ENCODE measurements at places on chromosomes 7 and 10. TPM values are rescaled to one million over a fixed set of nuclear protein-coding genes. Genes with fewer than 3 reads are reported as not detected.

GRCh38 chr7:82678259-82678658, 234.7 kb upstream of the CACNA2D1 start:
- no peak for DNase-seq

DNA sequence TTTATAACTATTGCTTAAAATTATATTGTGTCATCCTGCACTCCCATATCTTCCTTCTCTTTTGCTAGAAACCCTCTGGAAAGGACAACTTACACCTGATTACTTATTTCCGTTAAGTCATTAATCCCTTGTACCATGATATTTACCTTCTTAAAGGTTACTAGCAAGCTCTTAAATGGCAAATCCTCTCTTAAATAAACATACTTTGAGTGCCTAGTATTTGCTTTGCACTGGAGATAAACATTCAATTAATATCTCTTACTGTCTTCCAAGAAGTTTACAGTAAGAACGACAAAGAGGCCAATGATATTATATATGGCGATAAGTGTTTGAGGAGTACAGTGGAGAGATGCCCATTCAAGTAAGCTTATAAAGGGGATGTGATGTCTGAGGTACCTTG, 278.3 kb downstream of the HGF start:
- DNase-seq = no peak

DNA sequence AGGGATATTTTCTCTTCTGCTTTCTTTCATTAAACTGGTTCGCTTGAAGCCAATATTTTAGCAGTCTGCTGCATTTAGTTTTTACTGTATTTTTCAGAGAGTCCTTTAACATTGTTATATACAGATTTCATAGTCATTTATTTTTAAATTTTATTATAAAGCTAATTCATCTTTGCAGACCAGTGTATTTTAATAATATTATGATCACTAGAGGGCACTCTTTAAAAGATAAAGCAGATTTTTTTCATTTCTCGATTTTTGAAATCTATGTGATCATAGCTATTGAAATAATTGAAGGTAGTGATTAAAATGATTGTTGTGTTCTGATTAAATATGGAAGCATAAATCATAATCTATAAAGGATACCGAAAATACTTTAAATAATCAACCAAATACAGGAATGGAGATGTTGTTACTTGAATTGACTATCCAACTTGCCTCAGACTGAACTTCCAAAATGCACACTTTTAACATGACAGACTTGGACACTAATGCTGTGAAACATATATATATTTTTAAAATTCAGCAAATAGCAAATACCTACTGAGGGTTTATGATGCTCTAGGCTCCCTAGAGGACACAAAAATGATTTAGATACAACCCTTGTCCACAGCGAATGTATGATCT, 35.2 kb downstream of the ST7 start:
- no peak for DNase-seq

The STOX1 gene
- total RNA-seq = 0.33 TPM

- no peak for DNase-seq
Observed at GRCh38 chr7:34016876-34017275, 111.5 kb downstream of the BMPER start.

- no peak for DNase-seq
Observed at GRCh38 chr7:130844811-130845580, 111.0 kb upstream of the KLF14 start.

The HUS1 gene
- total RNA-seq = 74.1 TPM

The GRM3 gene
- not detected for total RNA-seq

- no peak for DNase-seq
Observed at GRCh38 chr7:36961693-36962092, 237.4 kb upstream of the AOAH start.

The MYOZ1 gene
- total RNA-seq = not detected

GRCh38 chr7:158251061-158251965, 336.3 kb downstream of the PTPRN2 start:
- no peak for DNase-seq

The ZNF282 gene
- 19.1 TPM for total RNA-seq

DNA sequence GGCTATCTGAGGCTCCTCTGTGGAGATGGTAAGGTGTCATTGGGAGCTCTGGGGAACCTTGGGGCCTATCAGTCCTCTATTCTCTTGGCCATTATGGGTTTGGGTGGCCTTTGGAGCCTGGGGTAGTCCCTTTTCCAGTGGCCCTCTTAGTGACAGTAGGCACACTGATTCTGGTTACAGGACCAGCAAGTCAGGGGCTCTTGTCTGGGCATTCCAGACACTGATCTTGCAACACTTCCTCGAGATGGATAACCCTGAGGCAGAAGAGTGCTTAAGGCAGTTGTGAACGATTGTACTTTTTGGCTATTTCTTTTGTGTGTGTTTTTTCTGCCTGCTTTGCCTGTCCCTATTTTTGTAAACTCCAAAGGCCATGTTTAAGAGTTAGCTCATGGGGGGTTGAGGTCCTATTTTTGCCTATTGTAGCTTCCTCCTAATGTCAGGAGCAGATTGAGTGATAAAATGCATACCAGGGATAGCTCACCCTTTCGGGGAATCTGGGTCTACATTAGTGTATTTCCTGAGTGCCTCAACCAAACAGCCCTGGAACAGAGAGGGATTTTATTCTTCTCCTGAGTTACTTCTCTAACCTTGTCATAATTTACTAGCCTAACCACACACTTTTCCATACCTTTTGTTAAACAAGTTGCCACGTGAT, 61.2 kb downstream of the PRKAR2B start:
- DNase-seq = no peak

The SEMA3E gene
- total RNA-seq = not detected

The WEE2 gene
- total RNA-seq = not detected

The WNT16 gene
- not detected for total RNA-seq

The NUTM2A gene
- total RNA-seq = 1.3 TPM

- DNase-seq = peak; percentile 5
Observed at GRCh38 chr10:127243490-127244272, 47.3 kb upstream of the INSYN2A start.

The TTYH3 gene
- total RNA-seq = 10.3 TPM

The ALDH18A1 gene
- total RNA-seq = 29.3 TPM

DNA sequence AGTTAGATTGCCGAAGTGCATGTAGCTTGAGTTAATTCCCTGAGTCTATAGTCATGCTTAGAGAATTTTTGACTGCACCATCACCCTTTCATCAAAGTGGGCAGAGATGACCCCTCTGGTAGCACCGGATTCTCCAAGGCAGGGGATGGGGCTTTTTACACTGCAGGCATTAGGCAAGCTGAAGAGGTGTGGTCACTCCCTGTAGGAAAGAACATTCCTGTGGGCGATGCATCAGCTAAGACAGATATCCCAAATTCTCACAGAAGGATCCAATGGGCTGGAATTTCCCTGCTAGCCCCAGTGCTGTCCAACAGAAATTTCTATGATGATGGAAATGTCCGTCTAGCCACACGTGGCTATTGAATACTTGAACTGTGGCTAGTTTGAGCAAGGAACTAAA, 118.2 kb downstream of the ADAM12 start:
- no peak for DNase-seq

The HMX2 gene
- total RNA-seq = not detected

- no peak for DNase-seq
Observed at GRCh38 chr10:6928586-6928985, 348.5 kb upstream of the PRKCQ start.

DNA sequence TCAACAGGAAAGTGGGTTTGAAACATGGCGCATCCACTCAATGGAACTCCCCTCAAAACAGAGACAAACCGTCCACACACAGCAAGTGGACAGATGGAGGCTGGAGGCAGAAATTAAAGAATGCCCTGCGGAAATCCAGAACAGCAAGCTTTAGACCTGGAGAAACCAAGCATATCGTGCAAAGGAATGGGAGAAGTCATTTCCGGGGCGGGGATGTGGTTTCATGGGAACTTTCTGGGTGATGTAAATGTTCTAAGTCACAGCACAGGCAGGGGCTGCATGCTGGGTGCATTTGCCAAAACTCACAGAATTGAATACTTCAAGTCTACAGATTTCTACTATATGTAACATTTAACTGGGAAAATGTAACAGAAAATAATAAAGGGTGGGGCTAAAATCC, 213.0 kb downstream of the PTPRN2 start:
- DNase-seq = no peak

- no peak for DNase-seq
Observed at GRCh38 chr10:127013691-127014473, 108.7 kb downstream of the DOCK1 start.
